Epithelial cell of proximal tubule (primary cell): ENCODE measurements at places on chromosomes 3 and 15.

- DNase-seq = no peak
Measured at GRCh38 chr3:47865192-47865591, 62.3 kb downstream of the DHX30 start.

DNA sequence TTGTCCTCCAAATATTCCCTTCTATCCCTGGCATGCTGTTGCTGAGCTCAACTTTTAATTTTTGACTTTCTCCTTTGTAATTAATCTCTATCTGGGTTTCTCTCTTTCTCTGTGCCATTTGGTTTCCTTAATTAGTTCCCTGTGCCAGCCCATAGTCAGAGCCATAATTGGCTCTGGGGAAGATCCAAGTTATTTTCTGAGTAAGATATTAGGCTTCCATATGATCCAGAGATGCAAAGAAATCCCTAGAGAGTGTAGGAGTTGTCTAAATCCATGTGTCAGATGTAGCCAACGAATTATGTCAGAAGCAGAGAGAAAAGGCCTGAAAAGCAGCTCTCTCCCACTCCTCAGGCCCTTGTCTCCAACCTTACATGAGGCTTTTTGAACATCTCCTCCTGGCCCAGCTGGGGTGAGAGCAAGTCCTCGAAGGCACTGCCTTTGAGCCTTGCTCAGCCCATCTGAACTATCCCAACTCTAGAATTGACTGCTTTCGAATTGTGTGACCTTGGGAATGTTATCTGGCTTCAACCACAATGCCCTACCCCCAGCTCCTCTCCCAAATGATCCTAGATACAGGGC lies 46.4 kb downstream of the MOBP start:
- no peak for DNase-seq

DNA sequence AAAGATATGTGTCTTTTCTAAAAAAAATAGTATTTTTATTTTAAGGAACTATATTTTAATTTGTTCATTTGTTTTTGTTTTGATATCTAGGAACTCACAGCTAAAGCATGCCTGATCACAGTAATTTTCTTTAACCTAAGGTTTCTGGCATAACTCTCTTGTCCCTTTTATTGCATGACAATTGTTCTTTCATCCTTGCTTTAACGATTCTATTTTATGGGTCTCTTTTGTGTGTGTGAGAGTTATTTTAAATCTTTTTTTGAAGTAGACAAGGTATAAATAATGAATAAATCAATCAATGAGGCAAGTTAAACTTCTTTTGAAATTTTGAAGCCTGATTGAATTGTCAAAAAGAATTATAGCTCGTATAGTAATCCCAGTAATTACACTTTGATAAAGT lies 747.8 kb upstream of the GOLIM4 start:
- DNase-seq = no peak

- DNase-seq = no peak
Measured at GRCh38 chr3:25587526-25587925, 77.2 kb downstream of the TOP2B start.

DNA sequence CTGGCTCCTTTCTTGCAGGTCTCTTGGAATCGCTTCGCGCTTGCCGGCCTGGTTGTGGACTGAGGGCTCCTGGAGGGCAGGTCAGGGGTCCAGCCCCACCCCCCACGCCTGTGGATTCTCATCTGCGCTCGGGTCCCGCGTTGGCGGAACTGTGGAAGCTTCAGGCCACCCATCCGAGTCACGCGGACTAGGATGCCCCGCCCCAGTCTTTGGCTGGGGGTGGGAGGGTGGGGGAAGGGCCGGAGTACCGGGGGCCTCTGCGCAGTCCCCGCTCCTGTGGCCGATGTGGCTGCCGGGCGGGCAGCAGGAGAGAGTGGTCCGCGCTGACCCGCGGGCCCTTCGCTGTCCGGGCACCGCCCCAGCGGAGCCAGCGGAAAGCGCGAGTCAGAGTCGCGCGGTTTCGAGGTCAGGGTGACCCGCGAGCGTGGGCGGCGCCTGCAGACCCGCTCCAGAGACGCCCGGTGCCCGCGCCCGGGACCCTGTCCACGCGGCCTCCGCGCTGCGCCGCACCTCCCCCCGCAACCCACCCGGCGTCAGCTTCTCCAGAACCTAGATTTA lies 114.2 kb downstream of the KLF13 start:
- DNase-seq = no peak

GRCh38 chr3:14452740-14453710 lies 50.6 kb downstream of the SLC6A6 start:
- no peak for DNase-seq

DNA sequence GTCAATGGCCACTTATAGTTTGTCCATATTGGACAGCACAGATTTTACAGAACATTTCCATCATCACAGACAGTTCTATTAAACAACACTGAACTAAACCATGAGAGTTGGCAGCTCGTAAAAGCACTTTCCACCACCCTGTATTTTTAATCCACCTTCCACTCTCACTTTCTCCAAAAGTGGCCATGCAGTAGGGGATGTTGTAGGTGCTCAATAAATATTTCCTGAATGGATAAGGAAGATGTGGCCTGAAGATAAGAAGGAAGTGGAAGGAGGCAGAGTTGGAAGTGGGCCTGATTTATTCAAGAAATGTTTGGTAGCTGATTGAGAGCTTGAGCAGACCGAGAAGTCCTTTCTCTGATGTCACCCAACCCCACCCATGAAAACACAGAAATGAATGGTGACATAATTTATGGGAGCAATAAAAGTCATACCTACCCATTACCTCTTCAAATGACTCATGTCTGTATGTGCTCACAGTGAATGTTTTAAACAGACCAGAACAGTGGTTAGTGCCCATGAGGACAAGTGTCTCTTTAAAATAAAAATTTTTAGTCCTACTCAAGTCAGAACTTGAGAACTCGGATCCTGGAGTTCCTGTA lies 39.6 kb upstream of the CTNNB1 start:
- DNase-seq = no peak

DNA sequence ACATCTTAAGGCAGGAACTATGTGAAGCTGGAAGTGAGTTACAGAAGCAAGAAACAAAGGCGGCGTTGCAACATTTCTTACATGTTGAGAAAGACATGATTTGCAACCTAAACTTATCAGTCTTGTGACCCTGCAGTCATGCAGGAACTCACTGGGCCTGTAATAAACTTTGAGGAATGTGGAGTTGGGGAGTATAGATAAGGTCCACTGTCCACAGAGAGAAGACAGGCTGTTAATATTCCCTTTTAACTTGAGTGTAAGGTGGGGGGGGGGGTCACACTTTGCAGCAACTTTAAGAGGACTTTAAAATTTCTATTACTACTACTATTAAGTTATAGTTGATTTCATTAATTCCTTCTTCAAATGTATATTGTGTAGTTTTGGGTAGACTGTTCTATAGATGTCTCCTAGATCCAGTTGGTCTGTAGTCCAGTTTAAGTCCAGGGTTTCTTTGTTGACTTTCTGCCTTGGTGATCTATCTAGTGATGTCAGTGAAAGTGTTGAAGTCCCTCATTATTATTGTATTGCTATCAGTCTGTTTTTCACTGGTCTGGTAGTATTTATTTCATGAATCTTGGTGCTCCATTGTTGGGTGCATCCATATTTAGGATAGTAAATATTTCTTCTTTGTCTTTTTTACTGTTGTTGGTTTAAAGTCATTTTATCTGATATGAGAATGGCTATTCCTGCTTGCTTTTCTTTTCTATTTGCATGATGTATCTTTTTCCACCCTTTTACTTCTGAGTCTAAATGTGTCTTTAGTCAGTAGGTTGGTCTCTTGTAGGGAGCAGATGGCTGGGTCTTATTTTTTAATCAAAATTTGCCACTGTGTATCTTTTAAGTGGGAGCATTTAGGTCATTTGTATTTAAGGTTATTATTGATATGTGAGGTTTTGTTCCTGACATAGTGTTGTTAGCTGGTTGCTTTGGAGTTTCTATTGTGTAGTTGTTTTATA lies 15.6 kb upstream of the FAM98B start:
- no peak for DNase-seq

DNA sequence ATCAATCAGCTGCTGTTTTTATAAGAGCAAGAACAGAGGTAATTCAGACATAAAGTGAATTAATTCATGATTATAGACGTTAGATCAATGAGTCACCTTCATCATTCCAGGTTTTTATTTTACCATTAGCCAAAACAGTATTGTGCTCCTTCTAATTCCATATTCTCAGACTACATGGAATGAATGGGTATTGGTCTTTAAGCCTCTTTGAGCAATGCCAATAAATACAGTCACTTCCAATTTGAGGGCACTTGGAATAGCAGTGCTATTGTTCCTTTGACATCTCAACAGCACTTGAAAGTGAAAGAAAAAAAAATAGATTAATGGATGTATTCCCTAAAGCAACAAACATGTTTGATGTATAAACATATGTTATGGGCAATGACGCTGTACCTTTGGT lies 830.9 kb upstream of the CFAP20DC start:
- DNase-seq = no peak

GRCh38 chr15:70271422-70272088 lies 173.8 kb upstream of the TLE3 start:
- DNase-seq = peak; percentile 90

GRCh38 chr3:191227541-191227940 lies 28.5 kb downstream of the OSTN start:
- DNase-seq = no peak
